CD8-positive, alpha-beta memory T cell (primary cell): ENCODE measurements at places on chromosomes 11 and 22. TPM values are rescaled to one million over a fixed set of nuclear protein-coding genes. Genes with fewer than 3 reads are reported as not detected.

DNA sequence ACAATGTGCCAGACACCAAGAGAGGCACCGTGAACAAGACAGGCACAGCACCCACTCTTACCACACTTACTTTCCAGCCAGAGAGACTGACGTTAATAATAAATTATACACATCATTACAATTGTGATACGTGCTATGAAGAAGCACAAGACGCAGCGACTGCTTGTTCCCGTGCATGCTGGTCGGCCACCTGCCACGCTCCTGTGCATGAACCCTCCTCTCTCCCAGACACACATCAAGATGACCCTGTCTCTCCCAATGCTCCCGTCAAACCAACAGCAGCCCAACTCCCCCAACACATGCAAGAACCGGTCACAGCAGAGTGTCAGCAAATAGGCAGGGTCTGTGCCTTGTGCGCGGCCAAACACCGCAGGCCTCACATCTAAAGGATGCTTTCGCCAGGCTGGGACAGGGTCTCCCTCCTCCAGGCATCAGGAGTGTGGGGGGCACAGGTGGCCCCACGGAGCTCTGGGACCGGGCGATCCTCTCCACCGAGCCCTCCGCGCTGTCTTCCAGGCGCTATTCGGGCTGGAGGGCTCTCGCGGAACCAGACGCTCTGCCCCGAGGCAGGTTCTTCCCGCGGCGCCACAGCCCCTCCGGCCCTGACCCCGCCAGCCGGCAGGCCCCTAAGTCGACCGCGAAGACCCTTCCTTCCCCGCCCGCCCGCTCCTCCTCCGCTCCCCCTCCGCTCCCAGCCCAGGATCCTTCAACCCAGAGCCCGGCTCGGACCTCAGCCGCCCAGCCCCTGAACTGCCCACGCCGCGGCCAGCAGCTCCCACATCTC is 533 bp downstream of the SERGEF start:
- no peak for DNase-seq

DNA sequence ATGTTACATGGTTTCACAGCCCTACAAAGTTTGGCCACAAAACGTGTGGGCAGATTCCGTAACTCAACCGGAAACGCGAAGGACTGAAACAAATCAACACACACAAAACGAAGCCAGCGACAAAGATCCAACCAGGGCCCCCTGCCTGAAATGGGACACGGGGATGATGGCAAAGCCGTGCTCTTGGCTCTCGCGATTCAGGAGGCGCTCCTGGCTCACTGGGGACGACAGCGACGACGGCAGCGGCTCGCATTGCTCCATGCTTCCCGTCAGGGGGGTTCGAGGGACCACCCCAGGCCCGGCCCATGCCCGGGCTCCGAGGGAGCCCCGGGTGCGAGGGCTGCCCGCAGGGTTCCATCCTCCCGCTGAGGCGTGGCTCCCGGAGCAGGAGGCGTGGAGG is 4786.8 kb upstream of the OR11H1 start:
- DNase-seq: no peak

SLC22A8 gene
- not detected for polyA plus RNA-seq

CCDC116 gene
- polyA plus RNA-seq: not detected
